ENCODE measurements at places on chromosomes 2 and 18. TPM values are rescaled to one million over a fixed set of nuclear protein-coding genes. Genes with fewer than 3 reads are reported as not detected.

The GKN2 gene
- total RNA-seq, result not detected

DNA sequence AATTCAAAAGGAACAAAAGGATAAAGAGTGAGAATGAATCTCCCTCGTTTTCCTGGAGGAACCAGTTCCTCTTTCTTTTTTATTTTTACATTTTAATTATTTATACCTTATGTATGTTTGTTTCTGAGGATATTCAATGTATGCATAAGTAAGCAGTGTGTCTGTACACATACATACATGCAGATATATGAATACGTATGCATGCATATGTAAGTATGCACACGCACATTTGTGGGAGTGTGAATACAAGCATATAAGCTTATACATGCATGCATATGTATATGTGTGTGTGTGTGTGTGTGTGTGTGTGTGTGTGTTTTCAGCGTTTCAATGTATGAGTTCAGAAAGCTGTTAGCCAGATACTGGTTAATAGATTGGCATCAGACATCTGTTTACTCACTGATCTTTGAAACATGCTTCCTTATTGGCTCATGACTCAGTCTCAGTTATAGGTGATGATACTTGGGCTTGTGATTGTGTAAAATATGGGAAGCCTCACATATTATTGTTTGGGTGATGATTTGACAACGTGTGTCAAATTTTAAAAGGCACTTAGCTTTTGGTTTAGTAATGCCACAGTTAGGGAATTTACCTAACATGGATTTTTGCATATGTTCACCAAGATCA lies 279.7 kb upstream of the TRIB2 start:
- no peak overlapping the region for H3K4me3 ChIP-seq
- H3K27ac ChIP-seq, result no peak overlapping the region
- DNase-seq, result no peak
- H3K27me3 ChIP-seq, result no peaks in the 10 kb centered on the region
- peaks cover 3% of the 10 kb centered on the region for H3K36me3 ChIP-seq
- H3K4me1 ChIP-seq, result peaks cover 31% of the 10 kb centered on the region

GRCh38 chr2:13581471-13581870 lies 864.7 kb downstream of the TRIB2 start:
- no peaks in the 10 kb centered on the region for H3K36me3 ChIP-seq
- no peaks in the 10 kb centered on the region for H3K4me1 ChIP-seq
- no peak overlapping the region for H3K27ac ChIP-seq
- no peak overlapping the region for H3K4me3 ChIP-seq
- no peaks in the 10 kb centered on the region for H3K27me3 ChIP-seq

- no peak overlapping the region for H3K4me3 ChIP-seq
- H3K4me1 ChIP-seq, result no peaks in the 10 kb centered on the region
- no peak for DNase-seq
- H3K36me3 ChIP-seq, result no peaks in the 10 kb centered on the region
These were observed 114.5 kb upstream of the SCN1A start for GRCh38 chr2:166242309-166242708.
